Glutamatergic neuron (in vitro differentiated cells): ENCODE measurements at places on chromosomes 13 and 19.

GRCh38 chr19:49212016-49212701 lies 54.6 kb downstream of the TRPM4 start:
- DNase-seq, result no peak

DNA sequence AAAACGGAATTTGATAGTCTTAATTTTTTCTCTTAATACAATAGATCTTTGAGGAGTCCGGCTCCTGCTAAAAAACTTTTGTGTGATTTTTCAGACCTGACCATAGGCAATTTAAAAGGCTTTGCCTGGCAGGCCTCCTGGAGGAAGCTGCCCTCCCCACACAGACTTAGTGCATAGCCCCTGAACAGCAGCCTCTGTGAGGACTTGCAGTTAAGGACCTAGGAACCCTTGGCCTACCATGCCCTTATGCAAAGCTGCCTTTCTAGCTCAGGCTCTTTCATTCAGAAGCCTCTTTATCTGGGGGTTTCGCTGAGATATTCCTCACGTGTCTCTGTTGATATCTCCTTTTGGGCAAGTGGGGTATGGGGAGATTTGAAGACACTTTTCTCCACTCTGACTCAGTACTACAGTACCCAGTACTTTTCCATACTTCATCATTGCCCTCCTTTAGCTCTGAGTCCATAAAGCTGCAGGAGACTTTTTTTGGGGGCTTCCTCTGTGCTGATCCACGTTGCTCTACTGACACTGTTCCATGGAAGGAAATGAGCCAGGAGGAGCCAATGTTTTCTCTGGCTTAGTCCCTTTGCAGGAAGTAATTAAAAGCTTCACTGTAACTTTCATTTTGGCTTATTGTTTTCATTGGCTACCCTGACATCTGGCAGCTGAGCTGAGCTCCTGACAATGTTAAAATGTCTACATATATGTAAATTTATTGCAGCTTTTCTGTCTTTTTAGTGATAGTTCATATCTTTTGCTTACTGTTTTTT lies 283.1 kb downstream of the TDRD3 start:
- DNase-seq, result no peak

DNA sequence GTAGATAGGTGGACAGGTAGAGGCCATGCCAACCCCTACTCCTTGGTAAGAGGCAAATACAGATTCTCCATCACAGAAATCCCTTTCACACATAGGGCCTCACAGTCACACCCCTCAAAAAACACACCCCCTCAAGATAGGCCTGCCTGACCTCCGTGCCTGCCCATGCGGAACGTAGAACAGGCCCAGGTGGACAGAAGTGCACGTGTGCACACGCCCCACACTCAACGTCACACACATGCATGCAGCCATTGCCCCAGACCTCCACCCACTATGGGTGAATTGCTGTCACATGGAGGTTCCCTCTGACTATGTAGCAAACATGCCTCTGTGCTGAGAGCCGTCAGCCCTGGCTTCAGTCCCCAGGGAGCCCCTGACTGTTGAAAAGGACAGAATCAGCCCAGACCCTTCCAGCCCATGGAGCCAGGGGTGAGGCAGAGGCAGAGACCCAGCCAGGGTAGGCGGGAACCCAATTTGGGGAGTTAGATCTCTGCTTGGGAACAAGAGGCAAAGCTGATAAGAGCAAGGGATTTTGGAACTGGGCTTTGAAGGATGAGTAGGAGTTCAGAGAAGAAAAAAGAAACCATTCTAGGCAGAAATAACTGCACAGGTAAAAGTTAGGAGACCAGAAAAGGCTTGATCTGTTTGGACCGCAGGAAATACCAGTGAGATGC lies 3.1 kb downstream of the ANKRD24 start:
- DNase-seq, result no peak

- DNase-seq, result no peak
Observed at GRCh38 chr19:11710313-11710712, 28.4 kb downstream of the ZNF823 start.

GRCh38 chr19:29673451-29674371 lies 8.4 kb downstream of the PLEKHF1 start:
- no peak for DNase-seq

DNA sequence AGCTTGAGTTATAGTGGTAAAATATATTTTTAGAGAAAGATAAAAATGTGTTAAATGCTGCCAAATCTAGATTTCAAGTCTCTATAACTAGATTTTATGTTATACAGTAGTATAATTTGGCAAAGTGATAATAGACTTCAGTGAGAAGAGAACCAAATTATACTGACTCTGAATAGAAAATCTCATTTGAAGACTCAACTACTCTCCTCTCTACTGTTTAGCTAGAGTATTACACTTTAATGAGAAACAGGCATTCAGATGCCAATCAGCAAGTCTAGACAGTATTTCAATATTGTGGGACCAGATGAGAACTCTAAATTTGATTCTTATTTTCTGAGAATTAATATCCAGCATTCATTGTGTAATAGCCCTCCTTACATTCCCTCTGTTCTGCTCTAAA lies 311.2 kb downstream of the SLITRK5 start:
- no peak for DNase-seq
